ENCODE measurements at places on chromosomes 1 and 21. TPM values are rescaled to one million over a fixed set of nuclear protein-coding genes. Genes with fewer than 3 reads are reported as not detected.

CRNN gene
- total RNA-seq, result not detected

UBASH3A gene
- total RNA-seq, result 41.9 TPM

MCOLN2 gene
- 2.5 TPM for total RNA-seq

ACTN2 gene
- not detected for total RNA-seq

DNA sequence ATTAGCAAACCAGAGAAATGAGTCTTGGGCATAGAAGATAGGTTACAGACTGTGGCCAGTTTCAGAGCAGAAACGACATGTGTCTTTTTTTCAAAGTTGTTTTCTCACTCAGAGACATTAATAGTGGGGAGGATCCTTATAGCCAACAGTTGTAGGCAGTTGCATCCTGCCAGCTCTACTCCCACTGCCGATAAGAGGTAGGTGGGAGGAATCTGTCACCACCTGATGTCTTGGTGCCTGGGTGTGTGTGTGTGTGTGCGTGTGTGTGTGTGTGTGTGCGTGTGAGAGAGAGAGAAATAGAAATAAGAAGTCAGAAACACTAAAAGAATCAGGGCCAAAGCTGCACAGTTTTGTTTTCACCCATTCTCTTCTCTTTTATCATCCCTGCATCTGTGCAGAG, 219.5 kb downstream of the ZP4 start:
- DNase-seq, result no peak

DNA sequence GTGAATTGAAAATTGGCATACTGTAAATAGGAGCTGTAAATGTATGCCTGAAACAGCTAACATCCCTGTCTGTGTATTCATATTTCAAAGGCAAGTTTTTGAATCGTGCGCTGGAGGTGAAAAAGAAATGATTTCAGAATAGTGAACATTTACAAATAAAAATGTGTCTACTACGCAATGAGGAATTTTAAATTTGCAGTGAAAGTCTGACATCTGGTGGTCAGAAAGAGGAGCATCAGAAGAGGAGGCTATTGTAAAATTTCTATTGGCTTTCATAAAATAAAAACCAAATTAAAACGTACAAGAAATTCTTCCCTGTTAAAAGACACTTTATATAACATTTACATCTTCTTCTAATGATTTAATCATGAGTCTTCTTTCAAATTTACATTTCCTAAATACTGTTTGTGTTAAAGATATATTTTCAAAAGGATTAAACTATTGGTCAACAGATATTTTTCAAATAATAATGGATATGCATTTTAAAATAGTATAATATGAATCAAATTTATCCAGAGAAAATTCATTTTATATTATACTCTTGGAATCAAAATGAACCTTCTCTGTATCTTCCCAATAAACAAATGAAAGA, 113.7 kb upstream of the RRP15 start:
- no peak for DNase-seq

GRCh38 chr1:191174298-191174697, 696.6 kb upstream of the BRINP3 start:
- no peak for DNase-seq

DNA sequence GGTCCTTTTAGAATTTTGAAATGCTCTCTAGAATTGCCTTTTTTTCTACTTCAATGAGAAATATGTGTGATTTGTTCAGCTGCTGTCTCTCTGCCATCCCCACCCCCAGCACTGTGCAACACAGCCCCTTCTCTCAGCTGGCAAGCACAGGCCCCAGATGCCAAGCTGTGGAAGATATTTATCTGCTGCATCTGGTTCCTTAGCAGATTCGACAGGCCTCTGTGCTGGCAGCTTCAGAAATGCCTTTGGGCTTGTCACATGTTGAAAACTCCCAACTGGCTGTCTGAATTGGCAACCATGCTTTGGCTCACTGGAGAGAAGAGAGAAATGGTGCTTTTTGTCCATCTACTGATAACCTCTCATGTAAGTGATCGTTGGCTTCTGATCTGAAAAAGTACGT, 206.7 kb upstream of the C1orf87 start:
- no peak for DNase-seq

GRCh38 chr1:67110352-67110751, 24.4 kb downstream of the C1orf141 start:
- DNase-seq, result no peak

- no peak for DNase-seq
Observed at GRCh38 chr1:7769673-7770412, 1.3 kb upstream of the VAMP3 start.

- no peak for DNase-seq
Observed at GRCh38 chr1:104264521-104264920, 514.8 kb downstream of the AMY1C start.

DNA sequence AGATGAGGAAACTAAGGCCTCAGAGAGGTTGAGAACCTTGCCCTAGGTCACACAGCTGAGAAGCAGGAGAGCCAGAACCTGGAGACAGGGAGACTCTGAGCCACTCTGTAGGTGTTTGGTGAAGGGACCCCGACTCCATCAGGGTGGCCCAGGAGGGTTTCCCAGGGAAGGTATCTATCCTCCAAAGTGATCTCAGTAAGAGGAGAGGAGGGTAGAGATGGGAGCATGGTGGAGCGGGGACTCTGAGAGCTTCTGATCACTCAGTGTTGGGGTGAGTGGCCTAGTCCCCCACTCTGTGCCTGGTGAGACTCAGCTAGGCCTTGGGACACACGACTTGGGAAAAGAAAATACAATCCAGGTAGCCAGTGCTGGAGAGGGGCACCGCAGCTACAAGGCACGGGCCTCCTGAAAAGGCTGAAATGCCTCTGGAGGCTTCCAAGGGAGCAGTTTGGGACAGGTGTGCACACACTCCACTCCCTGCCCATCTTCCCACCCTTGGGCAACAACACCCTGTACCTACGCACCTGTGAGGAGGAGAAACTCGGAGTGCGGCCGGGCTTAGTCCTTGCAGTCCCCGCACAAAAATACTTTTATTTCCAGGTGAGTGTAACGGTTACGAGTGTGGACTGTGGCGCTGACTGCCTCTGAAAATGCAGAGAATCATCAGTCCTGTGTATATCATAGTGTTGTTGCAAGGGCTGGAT, 80.8 kb downstream of the CAMK2N1 start:
- no peak for DNase-seq

GRCh38 chr1:38476850-38477178, 382.8 kb downstream of the RRAGC start:
- DNase-seq, result no peak

GRCh38 chr1:152048416-152049009, 11.7 kb upstream of the S100A11 start:
- DNase-seq, result no peak
